ENCODE measurements at places on chromosomes 16 and 17.

DNA sequence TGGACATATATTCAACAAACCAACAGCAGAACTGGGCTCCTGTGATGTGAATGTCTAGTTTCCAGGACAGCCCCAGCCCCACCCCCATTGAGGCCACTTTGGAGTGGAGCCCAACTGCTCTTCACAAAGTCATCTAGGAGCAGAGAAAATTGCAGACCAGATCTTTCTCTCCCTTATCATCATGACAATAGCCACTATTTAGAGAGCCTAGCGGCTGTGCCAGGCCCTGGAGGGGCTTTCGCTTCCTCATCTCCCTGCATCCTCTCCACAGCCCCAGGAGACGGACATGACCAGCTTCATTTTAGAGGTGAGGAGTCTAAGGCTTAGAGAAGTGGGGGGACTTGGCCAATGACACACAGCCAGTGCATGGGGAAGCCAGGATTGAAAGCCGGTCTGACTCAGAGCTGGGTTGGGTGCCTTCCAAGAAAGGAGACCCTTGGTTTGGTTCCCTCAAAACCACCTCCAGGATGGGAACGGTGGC, 1.4 kb downstream of the PRSS8 start:
- DNase-seq, result no peak

GRCh38 chr17:82321947-82322466, 4.6 kb upstream of the CD7 start:
- DNase-seq, result no peak

- no peak for DNase-seq
Measured at GRCh38 chr17:9086577-9086976, 65.3 kb downstream of the NTN1 start.

GRCh38 chr16:4452674-4453073, 21.8 kb downstream of the NMRAL1 start:
- DNase-seq, result no peak

- DNase-seq, result no peak
Measured at GRCh38 chr17:44541884-44542581, 15.3 kb upstream of the FZD2 start.

- no peak for DNase-seq
Measured at GRCh38 chr16:4182581-4183236, 59.2 kb downstream of the SRL start.

GRCh38 chr17:40265337-40265736, 22.3 kb upstream of the CDC6 start:
- no peak for DNase-seq

DNA sequence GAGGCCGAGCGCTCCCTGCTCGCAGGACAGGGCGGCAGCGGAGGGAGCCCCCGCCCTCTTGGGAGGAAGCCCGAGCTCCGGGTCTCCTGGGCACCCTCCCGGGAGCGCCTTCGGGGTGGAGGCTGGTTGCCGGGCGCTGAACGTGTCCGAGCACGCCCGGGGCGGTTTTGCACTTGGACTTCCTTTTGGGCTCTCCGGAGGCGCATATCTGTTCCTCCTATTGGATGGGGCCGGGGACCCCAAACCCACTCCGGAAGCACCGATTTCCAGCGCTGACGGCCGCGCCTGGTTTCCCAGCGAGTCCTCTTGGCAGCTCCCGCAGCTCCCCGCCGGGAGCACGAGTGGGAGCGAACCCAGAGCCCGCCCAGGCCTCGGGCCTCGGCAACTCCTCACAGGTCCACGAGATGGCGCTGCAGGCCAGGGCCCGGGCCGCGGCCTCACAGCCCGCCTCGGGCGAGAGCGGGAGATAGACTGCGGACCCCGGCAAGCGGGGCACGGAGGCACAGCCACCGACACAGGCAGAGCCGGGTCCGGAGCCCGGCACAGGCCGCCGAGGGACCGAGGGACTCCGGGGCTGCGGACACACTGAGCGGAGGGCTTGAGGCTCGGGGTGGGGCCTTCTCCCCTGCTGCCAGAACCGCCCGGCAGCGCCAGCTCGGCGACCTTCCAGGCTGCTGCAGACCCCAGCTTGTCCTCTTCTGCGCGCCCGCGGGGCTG, 12.7 kb downstream of the TBX2 start:
- DNase-seq, result peak; percentile 72

GRCh38 chr16:78137782-78138616, 38.5 kb downstream of the WWOX start:
- no peak for DNase-seq

- no peak for DNase-seq
Measured at GRCh38 chr16:3872216-3872895, 8.2 kb downstream of the CREBBP start.
